T-helper 9 cell (primary cell): ENCODE measurements at places on chromosomes 4 and X.

- DNase-seq: no peak
Measured at GRCh38 chr4:141635736-141636081, 674 bp upstream of the IL15 start.

DNA sequence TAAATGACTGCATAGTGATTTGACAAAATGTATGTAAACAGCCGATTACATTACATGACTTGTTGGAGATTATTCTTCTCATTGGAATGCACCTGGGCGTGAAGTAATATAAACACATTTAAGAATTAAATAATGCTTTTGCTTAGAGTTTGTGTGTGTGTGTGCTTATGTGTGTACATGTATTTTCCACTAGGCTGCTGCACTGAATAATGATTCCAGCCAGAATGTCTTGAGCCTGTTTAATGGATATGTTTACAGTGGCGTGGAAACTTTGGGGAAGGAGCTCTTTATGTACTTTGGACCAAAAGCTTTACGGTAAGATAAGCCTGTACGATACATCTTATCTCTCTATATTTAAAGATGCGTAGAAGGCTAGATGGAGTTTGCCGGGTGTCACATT, 12.6 kb downstream of the NEIL3 start:
- DNase-seq: no peak

DNA sequence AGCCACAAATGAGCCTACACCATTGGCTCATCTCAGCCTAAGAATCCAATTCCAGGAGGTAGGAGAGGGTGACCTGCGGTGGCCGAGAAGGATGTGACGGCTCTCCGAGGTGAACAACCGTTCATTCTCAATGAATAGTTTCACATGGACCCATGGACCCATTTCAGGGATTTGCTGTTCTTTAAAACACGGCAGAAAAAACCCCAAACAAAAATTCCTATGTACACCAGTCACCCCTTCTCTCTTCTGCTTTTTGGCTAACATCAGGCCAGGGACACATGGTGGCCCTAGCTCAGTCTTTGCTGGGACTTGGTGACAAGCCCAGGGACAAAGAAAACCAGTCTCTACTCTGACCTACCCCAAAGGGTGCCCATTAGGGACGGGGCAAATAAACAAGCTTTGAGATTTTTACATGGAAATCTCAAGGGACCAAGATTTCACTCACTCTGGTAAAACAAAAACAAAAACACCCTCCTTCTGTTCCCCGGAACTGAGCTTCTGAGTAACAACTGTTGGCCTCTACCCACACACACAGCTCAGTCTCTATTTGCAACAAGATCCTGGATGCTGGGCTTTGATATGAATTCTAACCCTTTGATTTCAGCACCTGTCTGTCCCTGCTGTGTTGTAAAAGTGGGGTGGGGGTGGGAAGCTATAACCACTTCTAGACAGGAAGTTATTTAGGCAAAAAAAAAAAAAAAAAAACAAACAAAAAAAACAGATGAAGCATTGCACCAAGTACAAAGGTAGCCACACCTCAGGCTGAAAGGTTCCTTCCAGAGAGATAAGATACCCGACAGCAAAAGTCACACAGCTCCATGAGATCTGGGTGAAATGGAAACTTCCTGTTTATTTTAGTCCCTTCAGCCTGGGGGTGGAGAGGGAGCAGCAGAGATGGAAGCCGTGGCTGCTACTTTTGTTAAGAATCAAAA, 49.0 kb downstream of the DDX3X start:
- peak; percentile 2 for DNase-seq

- DNase-seq: no peak
Measured at GRCh38 chr4:127425202-127425845, 207.4 kb upstream of the INTU start.

DNA sequence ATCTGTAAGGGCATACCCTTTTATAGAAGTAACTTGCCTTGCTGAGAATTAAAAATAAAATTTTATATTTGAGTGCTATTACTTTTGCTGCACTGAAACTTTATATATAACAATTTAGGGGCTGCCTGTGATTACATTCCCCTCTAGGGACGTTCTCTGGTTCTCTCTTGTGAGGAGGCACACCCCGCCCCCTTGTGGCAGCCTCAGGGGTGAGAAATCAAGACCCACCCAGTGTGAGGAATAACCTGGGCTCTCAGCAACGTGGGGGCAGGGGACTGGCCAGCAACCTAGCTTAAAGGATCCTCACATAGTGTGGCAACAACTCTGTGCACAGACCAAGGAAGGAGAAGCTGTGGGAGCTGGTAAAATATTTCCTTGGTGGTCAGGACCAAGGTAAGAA, 43.7 kb downstream of the MAGEA9 start:
- DNase-seq: peak; percentile 24

- DNase-seq: no peak
Measured at GRCh38 chr4:4217113-4217512, 9.6 kb downstream of the OTOP1 start.

DNA sequence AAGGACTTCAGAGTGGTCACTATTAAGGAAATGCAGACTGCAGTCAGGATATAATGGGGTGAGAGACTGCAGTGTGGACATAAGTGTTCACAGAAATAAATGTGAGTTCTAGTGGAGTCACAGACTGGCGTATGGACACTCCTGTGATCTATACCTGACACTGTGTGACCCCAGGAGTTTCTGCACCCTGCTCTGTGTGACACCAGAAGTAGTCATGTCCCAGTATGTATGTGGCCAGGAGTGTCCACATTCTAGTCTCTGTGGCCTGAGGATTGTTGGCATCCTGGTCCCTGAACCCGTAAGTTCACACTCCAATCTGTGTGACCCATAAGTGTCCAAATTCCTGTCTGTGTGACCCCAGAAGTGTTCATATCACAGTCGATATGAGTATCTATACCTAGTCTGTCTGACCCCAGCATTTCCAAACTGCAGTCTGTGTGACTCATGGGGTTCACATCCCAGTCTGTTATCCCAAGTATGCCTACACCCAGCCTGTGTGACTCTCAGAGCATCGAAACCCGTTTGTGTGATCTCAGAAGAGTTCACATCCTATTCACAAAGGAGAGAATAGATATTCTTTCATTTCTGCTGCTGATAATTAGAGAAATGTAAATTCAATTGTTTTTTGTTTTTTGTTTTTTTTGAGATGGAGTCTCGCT, 16.3 kb downstream of the WDR13 start:
- DNase-seq: no peak

- DNase-seq: no peak
Measured at GRCh38 chrX:153993978-153994377, 21.4 kb downstream of the TMEM187 start.

DNA sequence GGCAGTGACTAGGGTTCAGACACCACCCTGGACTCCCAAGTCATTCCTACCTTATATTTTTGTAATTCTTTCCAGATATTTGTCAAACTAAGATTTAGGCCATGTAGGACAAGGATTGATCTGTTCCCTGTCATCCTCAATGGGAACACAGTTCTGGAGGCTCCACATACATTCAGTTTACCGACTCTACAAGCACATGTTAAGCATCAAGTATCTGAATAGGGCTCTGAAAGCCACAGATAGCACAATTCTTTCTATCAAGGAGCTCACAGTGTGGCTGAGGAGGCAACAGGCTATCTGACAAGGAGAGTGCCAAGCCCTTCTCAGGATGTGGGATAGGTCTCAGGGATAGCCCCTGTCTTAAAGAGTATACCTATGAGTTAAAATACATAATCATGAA, 37.0 kb upstream of the CXCL8 start:
- DNase-seq: no peak

GRCh38 chr4:102596532-102596931, 95.4 kb downstream of the NFKB1 start:
- DNase-seq: no peak

- DNase-seq: no peak
Measured at GRCh38 chrX:122790376-122791095, 393.5 kb upstream of the GRIA3 start.

GRCh38 chr4:181951265-181951664, 291.9 kb upstream of the TENM3 start:
- no peak for DNase-seq

DNA sequence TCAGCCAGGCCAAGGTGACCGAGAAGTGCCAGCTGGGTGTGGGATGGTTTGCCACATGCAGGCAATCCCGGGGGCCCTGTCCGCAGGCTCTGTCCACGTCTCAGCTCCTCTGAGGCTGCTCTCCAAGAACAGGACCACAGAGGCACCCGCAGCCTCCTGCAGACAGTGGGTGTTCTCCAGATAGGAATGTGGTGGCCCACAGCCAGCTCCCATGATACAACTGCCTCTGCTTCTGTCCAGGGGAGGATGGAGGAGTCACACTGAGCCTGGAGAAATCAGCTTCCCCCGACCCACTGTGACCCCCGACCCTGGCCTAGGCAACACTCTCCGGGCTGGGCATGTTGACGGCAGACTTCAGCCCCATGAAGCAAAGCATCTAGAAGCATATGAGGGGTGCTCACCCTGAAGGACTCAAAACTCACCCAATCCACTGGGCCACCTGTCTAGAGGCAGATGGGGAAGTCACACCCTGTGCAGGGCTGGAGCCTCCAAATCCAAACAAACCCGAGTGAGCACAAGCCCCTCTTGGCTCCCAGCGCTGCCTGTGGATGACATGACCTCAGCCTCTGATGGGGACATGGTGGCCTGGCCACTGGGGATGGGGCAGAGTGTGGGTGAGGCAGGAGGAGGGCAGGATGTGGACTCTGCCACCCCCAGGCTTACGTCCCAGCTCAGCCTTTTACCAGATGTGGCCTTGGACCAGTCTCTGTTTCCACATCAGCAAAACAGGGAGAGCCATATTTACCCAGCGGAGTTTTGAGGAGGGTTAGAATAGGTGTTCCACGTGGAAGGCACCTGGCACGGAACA, 102.3 kb downstream of the PSAPL1 start:
- DNase-seq: no peak

GRCh38 chrX:16770970-16771482, 15.2 kb upstream of the TXLNG start:
- no peak for DNase-seq

- DNase-seq: no peak
Measured at GRCh38 chrX:10399043-10399741, 221.2 kb downstream of the MID1 start.

- DNase-seq: no peak
Measured at GRCh38 chr4:113851816-113852215, 90.3 kb upstream of the CAMK2D start.

DNA sequence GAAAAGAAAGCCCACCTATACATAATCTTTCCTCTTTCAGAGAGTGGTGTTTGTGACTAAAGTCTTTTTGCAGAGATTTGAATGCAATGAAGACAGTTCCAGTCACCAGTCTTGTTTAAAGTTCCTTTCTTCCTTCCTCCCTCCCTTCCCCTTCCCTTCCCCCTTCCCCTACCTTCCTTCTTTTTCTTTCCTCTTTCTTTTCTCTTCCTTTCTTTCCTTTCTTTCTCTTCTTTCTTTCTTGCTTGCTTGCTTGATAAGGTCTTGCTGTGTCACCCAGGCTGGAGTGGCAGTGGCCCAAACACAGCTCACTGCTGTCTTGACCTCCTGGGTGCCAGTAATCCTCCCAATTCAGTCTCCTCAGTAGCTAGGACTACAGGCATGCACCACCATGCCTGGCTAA, 19.0 kb upstream of the ASB5 start:
- no peak for DNase-seq

DNA sequence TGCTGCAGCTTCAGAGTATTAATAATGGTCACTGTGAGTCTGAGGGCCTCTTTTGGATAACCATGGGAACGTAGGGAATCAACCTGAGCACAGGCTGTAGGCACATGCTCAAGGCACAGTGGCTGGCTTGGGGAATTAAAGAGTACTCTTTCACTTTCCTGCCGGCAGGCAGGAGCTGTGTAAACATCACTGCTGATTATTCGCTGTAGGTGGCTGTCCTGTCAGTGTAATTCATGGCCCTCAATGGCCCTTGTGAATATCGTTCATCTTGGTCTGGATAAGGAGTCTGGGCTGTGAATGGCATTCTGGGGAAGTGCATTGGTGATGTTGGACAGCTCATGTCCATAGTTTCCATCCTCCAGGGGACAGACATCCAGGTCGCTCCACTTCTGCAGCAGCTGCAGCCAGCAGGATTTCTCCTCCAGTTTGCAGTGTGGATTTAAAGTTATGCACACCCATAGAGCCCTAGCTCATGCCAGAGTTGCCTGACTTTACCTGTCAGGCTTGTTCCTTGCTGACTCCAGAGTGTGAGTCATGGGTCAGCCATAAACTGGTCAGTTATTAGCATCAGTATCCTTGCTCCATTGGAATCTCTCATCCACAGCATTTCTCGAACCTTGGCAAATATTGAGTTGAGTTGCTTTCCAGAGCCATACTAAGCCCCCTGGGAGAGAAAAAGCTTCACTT, 43.0 kb downstream of the C4orf33 start:
- no peak for DNase-seq

DNA sequence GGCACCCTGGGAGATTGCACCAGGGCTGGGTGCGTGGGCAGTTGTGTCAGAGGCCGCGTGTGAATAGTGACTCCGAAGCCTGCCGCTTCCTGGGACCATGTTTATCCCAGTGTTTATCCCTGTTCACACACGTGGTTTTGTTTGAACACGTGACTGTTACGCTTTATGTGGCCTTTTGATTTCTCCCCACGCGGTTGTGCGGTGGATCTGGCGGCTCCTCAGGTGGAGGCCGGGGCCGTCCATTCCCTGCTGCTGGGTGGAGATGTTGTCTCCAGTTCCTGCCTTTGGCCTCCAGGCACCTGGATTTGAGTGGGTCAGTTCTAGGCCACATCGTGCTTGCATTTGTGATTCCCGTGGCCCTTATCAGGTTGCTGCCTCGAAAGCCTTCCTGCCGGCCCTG, 35.1 kb downstream of the NELFA start:
- DNase-seq: no peak

DNA sequence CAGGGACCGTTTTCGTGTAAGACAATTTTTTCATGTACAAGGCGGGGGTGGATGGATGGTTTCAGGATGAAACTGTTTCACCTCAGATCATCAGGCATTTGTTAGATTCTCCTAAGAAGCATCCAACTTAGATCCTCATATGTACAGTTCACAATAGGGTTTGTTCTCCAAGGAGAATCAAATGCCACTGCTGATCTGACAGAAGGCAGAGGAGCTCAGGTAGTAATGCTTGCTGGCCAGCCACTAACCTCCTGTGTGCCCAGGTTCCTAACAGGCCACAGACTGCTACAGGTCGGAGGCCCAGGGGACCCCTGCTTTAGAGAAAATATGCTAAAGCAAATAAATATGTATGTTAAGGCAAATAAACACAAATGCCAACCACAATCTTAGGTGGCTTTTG, 61.3 kb downstream of the PPP3CA start:
- no peak for DNase-seq

- DNase-seq: no peak
Measured at GRCh38 chr4:62398318-62398717, 1198.2 kb downstream of the ADGRL3 start.

GRCh38 chrX:20265221-20265725, 1.4 kb downstream of the RPS6KA3 start:
- peak; percentile 47 for DNase-seq
